ENCODE measurements at places on chromosomes 2 and 18. TPM values are rescaled to one million over a fixed set of nuclear protein-coding genes. Genes with fewer than 3 reads are reported as not detected.

Gene PIGN
- total RNA-seq, result 31.8 TPM

- peaks cover 31% of the 10 kb centered on the region for H3K4me1 ChIP-seq
- peaks cover 20% of the 10 kb centered on the region for H3K36me3 ChIP-seq
- DNase-seq, result no peak
Observed at GRCh38 chr2:97970293-97971060, 25.3 kb downstream of the TMEM131 start.

Gene INPP5D
- 138 TPM for total RNA-seq

Gene ATP6V1C2
- not detected for total RNA-seq

- H3K4me3 ChIP-seq, result no peak overlapping the region
- H3K27me3 ChIP-seq, result peaks cover 19% of the 10 kb centered on the region
- peaks cover 17% of the 10 kb centered on the region for H3K4me1 ChIP-seq
- DNase-seq, result no peak
Observed at GRCh38 chr2:9030841-9031240, 27.4 kb upstream of the MBOAT2 start.

- H3K36me3 ChIP-seq, result no peaks in the 10 kb centered on the region
- no peaks in the 10 kb centered on the region for H3K4me1 ChIP-seq
- DNase-seq, result no peak
- no peak overlapping the region for H3K4me3 ChIP-seq
- H3K27me3 ChIP-seq, result no peaks in the 10 kb centered on the region
- H3K27ac ChIP-seq, result no peak overlapping the region
Observed at GRCh38 chr2:235725016-235725489, 231.2 kb downstream of the AGAP1 start.

Gene TSGA10
- total RNA-seq, result 8.1 TPM

- H3K27ac ChIP-seq, result peak overlapping the region; percentile 50
- H3K4me1 ChIP-seq, result no peaks in the 10 kb centered on the region
- H3K4me3 ChIP-seq, result no peak overlapping the region
- peaks cover 1% of the 10 kb centered on the region for H3K36me3 ChIP-seq
- no peaks in the 10 kb centered on the region for H3K27me3 ChIP-seq
- DNase-seq, result no peak
Observed at GRCh38 chr2:10559634-10560224, 111.6 kb upstream of the ODC1 start.

All from activated CD4-positive, alpha-beta T cell treated with anti-CD3 and anti-CD28 coated beads, Interleukin-2, amount 10 ng/mL, durations not matched to agents 7 days and 5 days (primary cell).